A172 (cell line): ENCODE measurements at places on chromosomes 5 and 9.

DNA sequence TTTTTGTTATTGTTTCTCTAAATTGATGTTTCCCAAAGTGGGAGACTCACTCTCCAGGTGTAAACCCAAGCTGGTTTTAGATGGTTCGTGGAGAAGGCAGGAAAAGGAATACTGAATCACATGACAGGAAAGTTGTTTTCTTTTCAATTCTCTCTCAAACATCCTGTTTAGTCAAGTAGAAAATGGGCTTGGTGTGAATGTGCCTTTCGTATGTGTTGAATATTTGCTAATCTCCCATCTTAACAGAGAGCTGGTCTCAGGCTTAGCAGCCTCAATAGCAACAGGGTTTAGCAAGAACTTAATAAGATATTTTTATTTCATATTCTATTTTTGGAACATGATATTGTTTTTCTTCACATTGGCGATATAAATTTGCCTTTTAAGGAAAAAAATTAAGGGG is 119.7 kb downstream of the INSYN2B start:
- no peak for DNase-seq

DNA sequence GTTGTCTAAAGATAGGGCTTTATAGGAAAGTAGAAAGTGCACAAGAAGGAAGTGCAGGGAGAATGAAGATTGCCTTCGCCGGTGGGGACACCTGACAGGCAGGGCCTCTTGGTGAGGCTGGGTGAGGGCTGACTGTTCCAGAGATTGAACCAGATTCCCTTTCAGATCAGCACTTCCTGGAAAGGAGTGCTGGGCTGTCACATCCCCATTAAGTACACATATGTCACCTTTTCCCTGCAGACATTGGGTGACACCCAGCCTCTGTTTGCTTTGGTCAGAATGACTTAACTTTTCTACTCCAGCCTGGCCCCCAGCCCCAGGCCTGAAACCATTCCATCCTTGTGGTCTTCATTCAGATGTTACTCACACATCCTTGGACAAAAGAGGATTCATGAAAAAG is 7.4 kb upstream of the SHROOM1 start:
- DNase-seq: no peak

GRCh38 chr9:70924895-70925547 is 196.4 kb downstream of the TRPM3 start:
- DNase-seq: peak; percentile 84

- peak; percentile 16 for DNase-seq
These were observed 10.3 kb downstream of the CNOT8 start for GRCh38 chr5:154868702-154869101.

DNA sequence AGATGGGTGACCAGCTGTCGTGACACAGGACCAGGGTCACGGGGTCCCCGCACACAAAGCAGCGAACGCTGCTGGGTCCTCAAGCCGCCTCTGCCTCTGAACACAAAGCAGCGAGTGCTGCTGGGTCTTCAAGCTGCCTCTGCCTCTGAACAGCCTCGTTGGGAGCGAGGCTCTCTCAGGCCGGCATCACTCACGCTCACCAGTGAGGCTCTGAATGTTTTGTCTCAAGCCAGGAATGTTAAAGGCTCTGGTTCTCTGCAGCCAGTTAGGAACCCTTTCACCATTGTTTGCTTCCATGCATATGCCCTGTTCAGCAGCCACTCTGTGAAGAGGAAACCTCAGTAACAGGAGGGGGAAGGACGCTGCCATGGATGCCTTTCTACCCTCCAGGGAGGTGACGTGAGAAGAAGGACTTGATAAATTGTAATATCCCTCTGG is 82.7 kb upstream of the TAF11L2 start:
- no peak for DNase-seq

DNA sequence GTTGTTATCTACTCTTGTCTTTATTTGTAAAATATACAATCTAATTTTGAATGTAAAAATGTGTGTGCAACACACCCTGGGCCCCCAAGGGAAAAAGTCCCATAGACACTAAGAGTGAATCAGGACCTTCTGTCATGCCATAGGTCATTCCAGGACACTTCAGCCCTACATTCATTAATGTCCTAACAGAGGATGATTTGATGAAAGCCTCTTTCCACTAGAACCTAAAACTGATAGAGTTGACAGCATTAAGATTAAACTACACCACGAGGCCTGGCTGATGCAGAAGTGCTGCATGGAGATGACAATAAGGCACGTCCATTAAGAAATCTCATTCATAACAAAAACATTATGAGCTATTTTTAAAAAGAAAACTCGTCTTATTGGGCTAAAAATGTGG is 46.2 kb downstream of the FRMD3 start:
- DNase-seq: no peak

- DNase-seq: no peak
These were observed 68.4 kb upstream of the RARS1 start for GRCh38 chr5:168417731-168418429.
